GM23248 (cell line): ENCODE measurements at places on chromosomes 12 and 14. TPM values are rescaled to one million over a fixed set of nuclear protein-coding genes. Genes with fewer than 3 reads are reported as not detected.

DNA sequence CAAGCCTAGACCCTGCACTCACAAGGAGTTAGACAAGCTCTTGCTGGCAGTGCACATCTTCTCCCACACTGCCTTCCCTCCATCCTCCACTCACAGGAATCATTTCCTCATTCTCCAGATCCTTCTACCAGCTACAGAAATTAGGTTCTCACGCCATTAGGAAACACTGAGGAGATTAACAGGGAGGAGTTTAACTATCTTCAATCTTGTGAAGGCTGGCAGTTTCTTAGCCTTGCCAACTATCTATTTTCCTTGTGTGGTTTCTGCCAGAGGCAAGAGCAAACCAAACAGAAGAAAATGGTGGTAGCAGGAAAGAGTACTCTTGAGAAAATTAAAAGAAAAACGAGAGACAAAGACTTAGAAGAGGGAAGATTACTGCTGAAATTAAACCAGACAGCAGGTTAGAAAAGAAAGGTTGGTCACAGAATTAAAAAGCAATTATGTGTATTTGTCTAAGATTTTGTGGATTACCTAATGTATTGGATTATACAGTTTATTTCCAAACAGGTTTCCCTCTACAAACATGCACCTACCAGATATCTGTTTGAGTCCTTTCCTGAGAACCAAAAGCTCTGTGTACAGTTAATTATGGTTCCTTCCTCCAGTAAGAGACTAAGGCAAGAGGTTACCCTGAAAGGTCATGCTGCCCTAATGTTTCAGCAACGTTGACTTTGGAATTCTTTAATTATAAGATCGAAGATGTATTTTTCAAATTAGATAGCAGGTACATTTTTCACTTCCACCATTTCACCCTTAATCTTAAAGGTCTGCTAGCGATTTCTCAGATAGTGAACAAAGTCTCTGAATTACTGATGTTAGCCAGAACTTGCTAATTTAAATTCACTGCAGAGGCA, 5.0 kb downstream of the RERG start:
- no peak for DNase-seq

DNA sequence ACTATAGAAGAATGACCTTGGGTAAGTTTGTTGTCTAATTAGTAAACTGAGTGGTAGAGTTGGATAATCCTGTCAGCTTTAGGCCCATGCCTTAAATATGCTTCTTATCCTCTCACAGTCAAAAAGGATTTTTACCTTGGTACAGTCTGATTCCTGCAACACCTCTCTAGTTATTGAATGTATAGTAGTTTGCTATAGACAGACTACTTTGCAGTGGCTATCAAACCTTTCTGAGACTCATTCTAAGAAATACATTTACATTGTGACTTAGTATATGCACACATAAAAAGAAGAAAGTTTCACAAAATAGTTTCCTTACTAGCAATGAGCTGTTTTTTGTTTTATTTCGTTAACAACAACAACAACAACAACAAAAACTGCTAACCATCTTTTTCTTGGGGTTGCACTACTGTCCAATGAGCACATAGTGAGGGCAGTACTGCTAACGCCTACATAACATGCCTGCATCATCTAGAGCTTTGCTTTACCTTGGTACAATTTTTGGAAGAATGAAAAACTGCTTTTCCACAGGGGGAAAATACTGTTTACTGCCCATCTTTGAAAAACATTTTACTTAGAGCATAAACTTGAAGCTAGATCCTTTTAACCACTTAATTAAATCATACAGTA, 28.5 kb downstream of the WNK1 start:
- DNase-seq, result peak; percentile 32

GRCh38 chr12:15596174-15596573, 193.0 kb downstream of the EPS8 start:
- DNase-seq, result no peak

- DNase-seq, result peak; percentile 54
Observed at GRCh38 chr12:102958073-102958829, 777 bp downstream of the ASCL1 start.

DNA sequence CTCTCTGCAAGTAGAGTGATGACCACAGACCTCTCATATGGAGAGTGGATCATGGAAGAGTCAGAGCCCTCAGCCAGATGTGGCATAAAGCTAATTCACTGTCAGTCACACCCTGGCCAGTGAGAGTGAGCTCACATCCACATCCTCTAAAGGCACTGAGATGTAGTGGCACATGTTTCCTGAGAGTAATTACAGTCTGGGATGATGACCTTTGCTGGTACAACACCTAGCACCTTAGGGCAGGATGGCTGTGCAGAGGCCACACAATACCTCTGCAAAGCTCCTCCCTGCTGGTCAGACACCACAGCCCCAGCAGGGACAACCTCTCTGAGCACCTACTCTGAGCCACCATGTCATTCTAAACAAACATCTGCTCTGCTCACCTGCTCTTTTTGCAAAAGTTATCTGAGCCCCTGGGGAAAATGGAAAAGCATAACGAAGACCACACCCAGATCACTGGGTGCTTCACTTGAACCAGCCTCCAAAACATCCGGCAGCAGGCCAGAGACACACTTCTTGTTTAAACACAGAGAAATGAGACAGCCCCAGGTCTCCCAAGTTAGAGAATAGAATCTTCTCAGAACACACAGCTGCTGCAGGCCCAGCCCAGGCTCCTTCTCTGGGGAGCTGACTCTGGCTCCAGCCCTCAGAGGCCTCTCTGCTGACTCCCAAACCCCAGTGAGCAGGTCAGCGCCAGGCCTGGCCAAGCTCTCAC, 30.3 kb downstream of the PITPNM2 start:
- peak; percentile 36 for DNase-seq

BCL11B gene
- polyA plus RNA-seq, result not detected in 2 replicates

HSP90AA1 gene
- 638 and 655 TPM in 2 replicates for polyA plus RNA-seq

HOTAIR gene
- polyA plus RNA-seq, result not detected in 2 replicates

EIF5 gene
- polyA plus RNA-seq, result 502 and 518 TPM in 2 replicates

ACSM4 gene
- not detected in 2 replicates for polyA plus RNA-seq

CD163 gene
- polyA plus RNA-seq, result 0.05 TPM in 1 of 2 replicates, not detected in the other

BBS10 gene
- polyA plus RNA-seq, result 14.4 and 16.8 TPM in 2 replicates
